ENCODE measurements at places on chromosomes 12 and 14.
A peak's percentile ranks its signal among the peaks of the same experiment; 100 is the strongest.

DNA sequence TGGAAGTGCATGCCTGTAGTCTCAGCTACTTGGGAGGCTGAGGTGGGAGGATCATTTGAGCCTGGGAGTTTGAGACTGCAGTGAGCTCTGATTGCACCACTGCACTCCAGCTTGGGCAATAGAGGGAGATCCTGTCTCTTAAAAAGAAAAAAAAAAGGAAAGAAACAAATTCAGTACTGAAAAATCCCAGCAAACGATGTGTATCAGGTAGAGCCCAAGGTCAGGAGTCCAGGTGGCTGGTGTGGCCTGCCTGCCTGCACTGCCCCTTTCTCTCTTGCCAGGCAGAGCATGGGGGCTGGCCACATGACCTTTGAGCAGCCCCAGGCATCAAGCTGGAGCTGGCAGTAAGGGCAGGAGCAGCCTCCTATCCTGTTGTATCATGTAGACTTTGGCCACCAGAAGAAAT lies 31.8 kb downstream of the ELK3 start:
- no peak for DNase-seq

GRCh38 chr14:58822856-58823255 lies 185.1 kb downstream of the DACT1 start:
- no peak for DNase-seq

DNA sequence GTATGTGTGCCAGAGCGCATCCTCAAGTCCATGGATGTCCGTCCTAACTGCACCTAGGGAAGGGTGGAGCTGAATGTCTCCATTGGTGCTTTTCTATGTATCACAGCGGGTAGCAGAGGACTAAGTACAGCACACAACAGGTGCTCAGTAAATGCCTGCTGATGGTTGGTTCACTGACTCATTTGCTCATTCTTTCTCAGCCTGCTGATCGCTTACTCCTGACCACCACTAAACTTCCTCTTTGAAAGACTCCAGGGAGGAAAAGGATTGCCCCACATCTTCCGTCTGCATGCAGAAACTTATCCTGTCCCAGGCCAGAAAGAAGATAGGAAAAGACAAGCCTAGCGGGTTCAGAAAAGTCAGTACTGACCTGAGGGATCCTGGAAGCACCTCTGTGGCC lies 66.3 kb downstream of the B4GALNT3 start:
- DNase-seq = no peak

- DNase-seq = no peak
These were observed 146.4 kb upstream of the AMIGO2 start for GRCh38 chr12:47226199-47226598.

DNA sequence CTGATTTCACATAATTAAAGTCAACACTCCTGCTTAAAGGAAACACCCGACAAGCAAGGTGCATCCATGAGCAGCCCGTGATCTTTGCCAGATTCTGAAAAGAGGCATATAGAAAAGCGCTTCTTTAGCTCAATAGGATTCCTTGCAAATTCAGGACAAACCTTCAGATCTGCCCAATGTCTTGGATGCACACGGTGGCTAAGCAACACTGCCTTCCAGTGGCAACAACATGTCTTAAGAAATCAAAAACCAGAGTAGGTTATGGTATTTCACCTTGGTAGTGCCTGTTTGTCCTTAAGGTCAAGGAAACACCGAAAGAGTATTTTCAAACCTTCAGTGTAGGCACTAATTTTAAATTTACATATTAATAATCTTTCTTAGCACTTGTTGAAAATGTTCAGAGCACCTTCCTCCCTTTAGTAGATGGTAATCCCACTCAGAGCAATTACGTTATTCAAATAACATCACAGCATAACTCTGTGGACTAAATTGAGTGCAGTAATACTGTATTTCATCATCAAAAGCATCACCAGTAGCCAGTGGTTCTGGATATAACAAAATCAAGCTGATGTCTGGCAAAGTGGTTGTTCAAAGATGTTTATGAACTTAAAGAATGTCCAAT lies 58.0 kb upstream of the CDKN3 start:
- DNase-seq = no peak

GRCh38 chr12:65949971-65950370 lies 125.7 kb downstream of the HMGA2 start:
- DNase-seq = no peak

GRCh38 chr12:105480162-105480561 lies 149.7 kb downstream of the C12orf75 start:
- no peak for DNase-seq

GRCh38 chr14:66315548-66315947 lies 170.6 kb upstream of the CCDC196 start:
- DNase-seq = no peak

DNA sequence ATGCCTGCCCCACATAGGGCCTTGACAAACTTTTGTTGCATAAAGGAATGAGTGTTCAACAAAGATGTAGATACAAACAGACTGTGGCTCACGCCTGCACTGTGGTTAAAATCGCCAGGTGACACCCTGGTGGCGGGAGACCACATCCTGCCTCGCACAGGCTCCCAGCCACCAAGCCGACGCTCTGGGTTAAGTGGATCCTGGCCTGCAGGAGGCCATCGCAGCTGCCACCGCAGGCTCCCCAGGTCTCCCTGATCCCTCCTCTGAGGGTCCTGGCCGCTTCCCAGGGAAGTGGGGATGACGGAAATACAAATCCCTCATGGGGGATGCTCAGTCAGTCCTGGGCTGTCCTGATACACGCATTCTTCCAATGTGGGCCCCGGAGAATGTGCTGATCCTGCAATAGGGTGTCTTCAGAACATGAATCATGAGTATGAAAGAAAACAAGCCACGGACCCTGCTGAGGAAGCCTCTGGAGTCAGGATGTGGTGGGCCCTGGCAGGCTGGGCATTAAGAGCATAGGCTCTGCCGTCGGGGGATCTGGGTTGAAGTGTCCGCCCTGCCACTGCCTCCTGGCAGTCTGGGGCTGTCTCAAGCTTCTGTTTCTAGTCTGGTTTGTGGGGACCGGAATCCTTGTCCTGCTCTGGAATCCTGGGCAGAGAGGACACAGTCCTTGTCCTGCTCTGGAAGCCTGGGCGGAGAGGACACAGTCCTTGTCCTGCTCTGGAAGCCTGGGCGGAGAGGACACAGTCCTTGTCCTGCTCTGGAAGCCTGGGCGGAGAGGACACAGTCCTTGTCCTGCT lies 53.5 kb upstream of the BEGAIN start:
- DNase-seq = no peak

GRCh38 chr12:113005762-113006161 lies 27.4 kb downstream of the OAS2 start:
- DNase-seq = no peak

GRCh38 chr12:111788178-111788654 lies 21.5 kb downstream of the ALDH2 start:
- DNase-seq = no peak

GRCh38 chr12:9636150-9636850 lies 28.6 kb upstream of the KLRB1 start:
- DNase-seq = no peak

GRCh38 chr14:35480119-35480769 lies 53.7 kb upstream of the INSM2 start:
- DNase-seq = no peak

DNA sequence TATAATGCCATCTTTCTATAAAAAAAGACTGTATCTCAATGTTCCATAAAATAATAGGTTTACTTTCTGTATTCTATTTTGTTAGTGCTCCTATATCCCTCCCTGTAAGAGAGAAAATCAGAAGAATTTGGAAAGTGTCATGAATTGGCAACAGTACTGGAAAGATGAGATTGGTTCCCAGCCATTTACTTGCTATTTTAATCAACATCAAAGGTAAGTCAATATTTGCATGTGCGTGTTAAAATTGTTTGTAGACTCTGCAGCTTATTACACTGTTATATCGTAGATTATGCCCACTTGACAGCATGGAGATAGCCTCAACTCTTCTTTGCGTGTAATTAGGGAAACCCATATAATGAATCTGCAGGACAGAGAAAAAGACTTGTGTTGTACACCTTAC lies 34.0 kb downstream of the KCNMB4 start:
- no peak for DNase-seq

- no peak for DNase-seq
These were observed 48.3 kb downstream of the ZFYVE21 start for GRCh38 chr14:103763730-103764488.

- no peak for DNase-seq
These were observed 38.1 kb downstream of the HNRNPC start for GRCh38 chr14:21231020-21231652.

DNA sequence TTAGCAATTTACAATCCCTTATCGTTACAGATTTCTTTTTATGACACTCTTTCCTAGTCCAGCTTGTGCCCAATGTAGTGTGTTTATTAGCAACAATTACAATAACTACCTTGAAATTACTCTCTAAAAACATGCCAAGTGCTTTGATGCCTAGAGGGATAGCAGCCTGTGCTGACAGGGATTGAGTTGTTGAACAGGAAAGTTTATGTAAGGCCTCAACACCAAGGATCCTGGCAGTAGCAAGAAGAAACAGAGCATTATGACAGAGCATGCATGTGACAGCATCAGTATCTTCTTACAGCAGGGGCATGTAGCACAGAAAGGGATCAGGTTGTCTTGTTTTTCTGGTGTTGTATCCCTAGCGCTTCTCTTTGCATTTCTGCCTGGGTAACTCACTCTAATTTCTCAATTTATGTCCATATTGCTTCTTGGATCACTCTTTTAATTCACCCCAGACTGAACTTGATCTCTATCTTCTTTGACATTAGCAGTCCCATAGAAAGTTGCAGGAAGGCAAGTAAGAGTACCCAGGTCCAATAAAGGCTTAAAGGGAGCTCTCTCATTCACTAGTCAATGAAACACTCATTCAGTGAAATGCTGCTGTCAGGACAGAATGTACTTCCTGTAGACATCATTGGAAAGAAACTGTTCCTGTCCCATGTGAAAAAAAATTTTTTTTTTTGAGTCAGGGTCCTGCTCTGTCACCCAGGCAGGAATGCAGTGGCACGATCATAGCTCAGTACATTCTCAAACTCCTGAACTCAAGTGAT lies 220.0 kb upstream of the GRIP1 start:
- DNase-seq = no peak

- no peak for DNase-seq
These were observed at the start of gene DHH for GRCh38 chr12:49094160-49094974. DHH (minus strand) TSS chr12:49094801; CDS start chr12:49094512, 289 bp downstream.

- DNase-seq = peak; percentile 62
These were observed 1221.0 kb downstream of the AACS start for GRCh38 chr12:126286203-126286602.

DNA sequence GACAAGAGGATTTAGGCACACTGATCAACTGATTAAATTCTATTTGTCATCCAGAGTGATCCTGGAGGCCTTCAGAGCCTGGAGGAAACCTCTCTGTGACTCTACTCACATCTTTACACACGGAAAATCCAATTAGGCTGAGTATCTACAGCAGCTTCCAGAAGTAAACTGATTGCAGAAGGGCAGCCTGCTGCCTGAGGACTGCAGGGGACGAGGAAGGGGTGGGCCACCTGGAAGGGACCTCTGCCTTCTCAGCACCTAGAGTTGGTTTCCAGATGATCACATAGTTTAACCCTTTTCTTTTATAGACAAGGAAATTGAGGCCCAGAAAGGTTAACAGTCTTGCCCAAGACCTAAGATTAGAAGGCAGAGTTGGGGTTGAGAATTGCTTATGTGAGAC lies 206.1 kb downstream of the DAD1 start:
- DNase-seq = no peak

DNA sequence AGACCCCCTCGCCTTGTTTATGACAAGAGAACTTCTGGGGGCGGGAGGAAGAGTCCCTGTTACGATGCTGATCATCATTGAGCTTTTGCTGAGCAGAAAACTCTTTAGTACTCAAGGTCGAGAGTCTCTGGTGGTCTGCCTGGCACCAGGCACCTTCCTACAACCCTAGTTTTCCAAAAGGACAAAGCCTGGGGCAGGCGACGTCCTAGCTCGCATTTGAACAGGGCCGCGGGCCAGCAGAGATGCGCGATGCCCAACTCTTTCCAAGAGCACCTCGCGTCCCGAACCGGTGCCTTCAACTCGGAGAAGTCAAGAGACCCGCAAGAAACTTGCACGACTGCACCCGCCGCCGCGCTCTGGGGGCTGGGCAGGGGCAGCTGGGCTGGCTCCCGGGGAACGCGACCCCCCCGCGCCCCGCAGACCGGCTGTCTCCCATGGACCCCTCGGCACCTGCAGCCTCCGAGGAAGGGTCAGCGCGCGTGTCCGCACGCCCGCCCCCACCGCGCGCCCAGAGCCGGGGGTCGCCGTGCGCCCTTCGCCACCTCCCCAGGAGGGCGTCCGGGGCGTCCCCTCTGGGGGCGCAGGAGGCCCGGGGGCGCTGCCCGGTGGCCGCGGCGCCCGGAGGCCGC lies 377 bp upstream of the BCL7A start:
- no peak for DNase-seq

All from DMS153 (cell line).